HepG2 (cell line): ENCODE measurements at places on chromosomes 7 and 10. TPM values are rescaled to one million over a fixed set of nuclear protein-coding genes. Genes with fewer than 3 reads are reported as not detected.

Gene MYO1G
- 0.28 and 0.29 TPM in 2 replicates for total RNA-seq

Gene MYH16
- 0.15 and 0.20 TPM in 2 replicates for total RNA-seq

Gene RGR
- total RNA-seq: 0.24 and 0.71 TPM in 2 replicates

Gene EEPD1
- total RNA-seq: 10.0 and 10.1 TPM in 2 replicates

Gene LRRN3
- total RNA-seq: 0.07 TPM in 1 of 2 replicates, not detected in the other

Gene PCGF5
- 61.3 and 74.8 TPM in 2 replicates for total RNA-seq

Gene OPN4
- not detected in 2 replicates for total RNA-seq

Gene HOXA10
- total RNA-seq: not detected in 2 replicates

Gene GFRA1
- total RNA-seq: not detected in 2 replicates

Gene HMX2
- not detected in 2 replicates for total RNA-seq

Gene OR13A1
- not detected in 2 replicates for total RNA-seq

Gene TBX20
- not detected in 2 replicates for total RNA-seq

Gene ACBD7
- 2.6 and 4.0 TPM in 2 replicates for total RNA-seq

- H3K36me3 ChIP-seq: no peaks in the 10 kb centered on the region
- peak overlapping the region; percentile 26 for H3K27ac ChIP-seq
- H3K4me3 ChIP-seq: no peak overlapping the region
- peak; percentile 62 for DNase-seq
- peaks cover 30% of the 10 kb centered on the region for H3K4me1 ChIP-seq
Measured at GRCh38 chr7:33248671-33249070, 119.3 kb downstream of the BBS9 start.

GRCh38 chr7:26700386-26700785 lies 164.0 kb downstream of the SKAP2 start:
- no peaks in the 10 kb centered on the region for H3K27me3 ChIP-seq
- peak; percentile 15 for DNase-seq
- H3K27ac ChIP-seq: no peak overlapping the region
- H3K4me1 ChIP-seq: peaks cover 35% of the 10 kb centered on the region
- no peaks in the 10 kb centered on the region for H3K36me3 ChIP-seq

- no peaks in the 10 kb centered on the region for H3K36me3 ChIP-seq
- H3K4me3 ChIP-seq: no peak overlapping the region
Measured at GRCh38 chr10:130230611-130231010, 94.4 kb downstream of the GLRX3 start.

- peak overlapping the region; percentile 34 for H3K4me3 ChIP-seq
- peaks cover 60% of the 10 kb centered on the region for H3K4me1 ChIP-seq
- H3K36me3 ChIP-seq: no peaks in the 10 kb centered on the region
- no peaks in the 10 kb centered on the region; the same call in 2 of the 3 replicates for H3K27me3 ChIP-seq
- peak overlapping the region; percentile 35 for H3K27ac ChIP-seq
- DNase-seq: peak; percentile 76
Measured at GRCh38 chr10:32985775-32986350, 27.8 kb upstream of the ITGB1 start.

GRCh38 chr7:117673839-117674238 lies 194.0 kb downstream of the CFTR start:
- H3K27me3 ChIP-seq: no peaks in the 10 kb centered on the region
- H3K4me1 ChIP-seq: no peaks in the 10 kb centered on the region
- H3K4me3 ChIP-seq: no peak overlapping the region
- peak; percentile 7 for DNase-seq

GRCh38 chr10:46273506-46274477 lies 13.0 kb upstream of the ANTXRL start:
- no peaks in the 10 kb centered on the region for H3K4me1 ChIP-seq
- H3K27ac ChIP-seq: no peak overlapping the region
- no peak overlapping the region for H3K4me3 ChIP-seq
- DNase-seq: peak; percentile 20

DNA sequence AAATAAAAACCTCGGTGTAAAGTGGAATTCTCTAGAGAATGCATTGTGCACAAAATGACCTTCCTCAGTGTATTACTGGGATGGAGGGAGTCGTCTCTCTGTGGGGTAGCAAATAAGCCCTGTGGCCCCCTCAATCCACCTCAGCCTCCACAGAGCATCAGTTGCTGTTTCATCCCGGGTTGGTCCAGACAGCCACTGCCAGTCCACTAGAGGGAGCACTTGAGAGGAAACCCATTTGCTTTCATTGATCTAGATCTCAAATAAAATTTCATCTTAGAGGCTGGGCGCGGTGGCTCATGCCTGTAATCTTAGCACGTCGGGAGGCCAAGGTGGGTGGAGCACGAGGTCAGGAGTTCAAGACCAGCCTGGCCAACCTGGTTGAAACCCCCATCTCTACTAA lies 1128.7 kb downstream of the CNTNAP2 start:
- H3K4me3 ChIP-seq: no peak overlapping the region
- DNase-seq: peak; percentile 9
- no peak overlapping the region for H3K27ac ChIP-seq
- no peaks in the 10 kb centered on the region for H3K36me3 ChIP-seq
- H3K4me1 ChIP-seq: no peaks in the 10 kb centered on the region
- H3K27me3 ChIP-seq: no peaks in the 10 kb centered on the region

DNA sequence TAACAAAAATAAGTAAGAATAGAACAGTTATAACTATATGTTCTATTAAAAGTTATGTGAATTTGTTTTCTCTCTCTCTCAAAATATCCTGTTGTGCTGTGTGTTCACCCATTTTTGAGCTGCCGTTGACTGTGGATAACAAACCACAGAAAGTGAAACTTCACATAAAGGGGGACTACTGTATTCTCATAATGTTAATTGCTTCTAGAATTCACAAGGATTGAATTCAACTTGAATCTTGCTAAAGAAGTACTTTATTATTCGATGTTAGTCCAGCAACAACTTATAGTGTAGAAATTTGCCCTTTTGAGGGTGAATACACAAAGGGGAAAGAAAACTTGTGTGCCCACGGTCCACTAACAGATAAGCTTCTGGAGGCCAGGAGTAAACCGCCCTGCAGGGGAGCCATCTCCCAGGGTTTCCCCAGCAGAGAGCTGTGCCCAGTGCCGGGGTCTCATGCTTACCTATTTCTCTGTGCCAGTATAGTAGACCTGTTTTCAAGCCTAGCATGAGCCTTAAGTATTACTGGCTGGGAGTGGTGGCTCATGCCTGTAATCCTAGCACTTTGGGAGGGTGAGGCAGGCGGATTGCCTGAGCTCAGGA lies 87.1 kb downstream of the KAT6B start:
- no peak overlapping the region for H3K4me3 ChIP-seq
- H3K4me1 ChIP-seq: peaks cover 13% of the 10 kb centered on the region
- DNase-seq: no peak

DNA sequence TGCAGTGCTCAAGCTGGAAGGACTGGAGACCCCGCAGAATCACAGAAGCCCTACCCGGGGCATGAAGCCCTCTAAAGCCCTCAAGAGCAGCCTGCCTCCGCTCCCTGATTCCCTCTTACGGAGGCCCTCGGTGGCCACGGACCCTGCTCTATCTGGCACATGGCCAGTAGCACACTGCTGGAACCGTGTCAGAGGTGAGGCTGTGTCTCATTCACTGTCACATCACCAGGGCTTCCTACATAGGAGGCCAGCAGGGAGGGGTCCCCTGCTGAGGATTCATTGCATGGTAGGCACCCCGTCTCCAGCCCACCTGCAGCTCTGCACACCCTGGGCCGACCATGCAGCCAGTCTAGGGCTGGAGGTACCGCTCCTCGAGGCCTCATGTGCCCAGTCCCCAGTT lies 259.2 kb downstream of the TNS3 start:
- peaks cover 75% of the 10 kb centered on the region for H3K36me3 ChIP-seq
- H3K4me1 ChIP-seq: no peaks in the 10 kb centered on the region; the same call in 1 of the 2 replicates
- H3K27me3 ChIP-seq: no peaks in the 10 kb centered on the region
- H3K4me3 ChIP-seq: no peak overlapping the region
- no peak overlapping the region for H3K27ac ChIP-seq

- H3K27me3 ChIP-seq: no peaks in the 10 kb centered on the region
Measured at GRCh38 chr10:108358912-108359311, 1194.4 kb upstream of the SORCS1 start.

GRCh38 chr7:157668884-157669767 lies 332.3 kb downstream of the DNAJB6 start:
- DNase-seq: no peak
- no peaks in the 10 kb centered on the region for H3K4me1 ChIP-seq
- H3K36me3 ChIP-seq: no peaks in the 10 kb centered on the region

DNA sequence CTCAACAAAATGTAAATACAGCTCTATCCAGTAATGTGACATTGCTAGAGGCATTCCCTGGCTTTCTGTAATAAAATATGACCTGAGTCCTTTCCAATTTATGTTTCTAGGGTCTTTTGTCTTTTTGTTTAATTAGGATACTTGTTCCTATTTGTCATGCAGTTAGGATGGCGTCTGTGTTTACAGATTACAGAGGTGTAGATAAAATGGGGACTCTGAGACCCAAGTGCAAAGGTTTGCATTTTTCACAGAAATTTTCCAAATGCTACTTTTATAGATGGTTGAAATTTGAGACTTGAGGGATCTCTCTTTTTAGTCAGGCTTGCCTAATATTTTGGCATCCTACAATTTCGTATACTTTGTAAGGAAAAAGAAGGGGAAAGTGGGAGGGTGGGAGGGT lies 332.4 kb downstream of the PTEN start:
- peaks cover 7% of the 10 kb centered on the region for H3K4me1 ChIP-seq
- no peaks in the 10 kb centered on the region for H3K27me3 ChIP-seq
- no peaks in the 10 kb centered on the region for H3K36me3 ChIP-seq
- no peak for DNase-seq
- H3K27ac ChIP-seq: no peak overlapping the region

DNA sequence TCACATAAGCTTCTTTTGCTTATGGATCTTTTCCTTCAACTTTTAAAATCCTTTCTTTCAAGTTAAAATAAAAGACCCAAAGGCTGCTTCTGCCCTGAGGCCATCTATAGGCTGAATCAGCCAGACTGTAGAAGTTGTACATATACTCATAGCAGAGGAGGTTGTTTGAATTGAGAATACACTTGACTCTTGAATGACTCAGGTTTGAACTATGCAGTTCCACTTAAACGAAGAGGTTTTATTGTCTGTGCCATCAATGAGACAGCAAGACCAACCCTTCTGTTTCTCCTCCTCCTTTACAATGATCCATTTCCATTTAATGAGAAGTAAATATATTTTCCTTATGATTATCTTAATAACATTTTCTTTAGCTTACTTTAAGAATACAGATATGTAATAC lies 5.8 kb downstream of the ZNF365 start:
- peak; percentile 10 for DNase-seq
- H3K4me3 ChIP-seq: no peak overlapping the region
- H3K36me3 ChIP-seq: no peaks in the 10 kb centered on the region
- H3K27ac ChIP-seq: no peak overlapping the region

GRCh38 chr7:46750321-46750865 lies 829.3 kb upstream of the IGFBP3 start:
- no peaks in the 10 kb centered on the region for H3K4me1 ChIP-seq
- H3K27ac ChIP-seq: no peak overlapping the region
- H3K27me3 ChIP-seq: no peaks in the 10 kb centered on the region
- no peak overlapping the region for H3K4me3 ChIP-seq
- no peaks in the 10 kb centered on the region for H3K36me3 ChIP-seq

GRCh38 chr10:111338035-111338434 lies 261.2 kb downstream of the ADRA2A start:
- H3K27ac ChIP-seq: no peak overlapping the region
- no peaks in the 10 kb centered on the region for H3K36me3 ChIP-seq
- no peak for DNase-seq

DNA sequence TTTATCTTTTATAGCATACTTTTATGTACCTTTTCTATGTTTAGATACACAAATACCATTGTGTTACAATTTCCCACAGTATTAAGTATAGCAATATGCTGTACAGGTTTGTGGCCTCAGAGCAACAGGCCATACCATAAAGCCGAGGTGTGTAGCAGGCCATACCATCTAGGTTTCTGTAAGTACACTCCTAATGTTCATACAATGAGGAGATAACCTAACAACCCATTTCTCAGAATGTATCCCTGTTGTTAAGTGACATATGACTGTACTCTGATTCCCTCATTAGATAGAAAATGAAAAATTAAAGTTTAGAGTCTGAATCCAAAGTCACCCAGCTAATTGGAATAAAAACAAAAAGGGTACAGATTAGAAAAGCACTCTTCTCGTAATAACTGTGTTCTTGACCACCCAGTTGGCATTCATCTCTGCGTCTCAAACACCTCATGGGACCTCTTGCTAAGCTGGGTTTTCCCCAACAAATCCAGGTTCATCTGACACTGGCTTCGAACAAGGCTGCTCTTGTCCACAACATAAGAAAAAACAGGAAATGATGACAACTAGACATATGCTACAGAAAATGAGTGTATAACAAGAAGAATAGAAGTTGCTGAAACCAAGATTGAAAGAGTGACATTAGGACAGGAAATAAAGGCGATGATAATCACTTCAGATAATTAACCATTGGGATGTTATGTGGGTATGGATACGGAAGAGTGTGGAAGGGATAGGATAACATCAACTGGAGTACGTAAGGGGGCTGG lies 1.4 kb downstream of the NDUFB8 start:
- peaks cover 24% of the 10 kb centered on the region for H3K4me1 ChIP-seq
- H3K27me3 ChIP-seq: no peaks in the 10 kb centered on the region
- no peak overlapping the region for H3K27ac ChIP-seq
- H3K36me3 ChIP-seq: peaks cover 4% of the 10 kb centered on the region
- H3K4me3 ChIP-seq: peak overlapping the region; percentile 86; the same call in 1 of the 2 replicates

- no peak overlapping the region for H3K4me3 ChIP-seq
- no peak for DNase-seq
- H3K36me3 ChIP-seq: no peaks in the 10 kb centered on the region
- H3K4me1 ChIP-seq: 0 out of 2 replicates have a peak, but pooled peaks cover 8% of the 10 kb centered on the region
Measured at GRCh38 chr10:110423650-110424049, 74.1 kb upstream of the DUSP5 start.

DNA sequence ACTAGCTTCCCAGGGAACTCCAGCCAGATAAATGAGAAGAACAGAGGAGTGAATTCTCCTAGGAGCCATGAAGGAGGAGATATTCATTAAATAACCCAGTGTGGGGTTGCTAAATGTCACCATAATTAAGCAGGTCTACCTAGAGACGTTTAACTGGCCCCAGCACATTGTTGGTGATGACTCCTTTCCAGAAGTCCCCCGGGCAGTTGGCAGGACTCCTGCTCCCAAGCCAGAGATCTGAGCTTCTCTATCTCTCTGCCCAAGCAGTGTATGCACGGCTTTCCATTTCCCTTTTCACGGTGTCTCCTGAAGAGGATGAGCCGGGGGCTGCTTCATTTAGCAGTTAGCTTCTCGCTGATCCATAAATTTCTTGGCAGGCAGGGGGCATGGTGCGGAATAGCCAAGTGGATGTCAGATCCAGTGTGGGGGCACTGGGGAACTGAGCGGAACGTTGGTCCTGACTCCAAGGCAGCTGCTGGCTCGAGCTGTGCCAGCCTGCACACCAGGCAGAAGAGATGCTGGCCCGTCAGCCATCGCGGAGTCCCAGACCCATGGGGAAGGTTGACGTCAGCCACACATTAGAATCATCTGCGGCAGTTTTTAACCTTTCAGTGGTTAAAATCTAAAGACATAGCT lies 142.0 kb upstream of the NPY start:
- no peaks in the 10 kb centered on the region for H3K4me1 ChIP-seq
- H3K27me3 ChIP-seq: no peaks in the 10 kb centered on the region
- no peak for DNase-seq
- no peak overlapping the region for H3K4me3 ChIP-seq
